GM12891 (cell line): ENCODE measurements at places on chromosomes 16 and 17.

DNA sequence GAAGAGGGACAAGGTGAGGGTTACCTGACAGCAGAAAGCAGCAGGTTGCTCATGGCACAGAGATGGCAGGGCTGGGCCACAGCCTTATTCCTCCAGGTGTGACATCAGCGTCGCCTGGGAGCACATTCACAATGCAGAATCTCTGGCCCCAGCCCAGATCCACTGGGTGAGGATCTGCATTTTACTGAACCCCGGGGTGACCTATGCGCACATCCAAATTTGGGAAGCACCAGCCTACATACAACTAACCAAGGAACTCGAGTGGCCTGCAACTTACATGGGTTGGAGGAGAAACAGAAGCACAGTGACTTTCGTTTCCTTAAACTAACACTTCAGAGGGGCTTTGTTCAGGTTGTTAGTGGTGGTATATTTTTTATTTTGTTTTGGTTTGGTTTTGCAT is 17.6 kb downstream of the CPPED1 start:
- DNase-seq = no peak

DNA sequence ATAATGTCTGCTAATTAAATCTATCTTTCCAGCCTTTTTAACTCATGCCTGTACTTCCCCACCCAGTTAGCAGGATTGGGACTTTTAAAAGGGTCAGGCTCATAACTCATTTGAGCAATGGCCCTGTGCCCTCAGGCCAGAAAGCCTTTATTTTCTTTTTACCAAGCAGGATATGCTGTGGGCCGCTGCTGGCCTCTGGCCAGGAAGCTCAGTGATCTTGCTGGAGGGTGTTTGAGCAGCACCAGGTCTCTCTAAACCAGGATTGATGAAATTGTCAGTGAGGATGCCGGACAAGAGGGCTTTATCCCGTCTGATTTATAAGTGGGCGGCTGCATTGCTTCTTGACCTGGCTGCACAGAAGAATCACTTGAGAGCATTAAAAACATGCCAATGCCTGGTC is 187.8 kb downstream of the RAB11FIP4 start:
- no peak for DNase-seq

DNA sequence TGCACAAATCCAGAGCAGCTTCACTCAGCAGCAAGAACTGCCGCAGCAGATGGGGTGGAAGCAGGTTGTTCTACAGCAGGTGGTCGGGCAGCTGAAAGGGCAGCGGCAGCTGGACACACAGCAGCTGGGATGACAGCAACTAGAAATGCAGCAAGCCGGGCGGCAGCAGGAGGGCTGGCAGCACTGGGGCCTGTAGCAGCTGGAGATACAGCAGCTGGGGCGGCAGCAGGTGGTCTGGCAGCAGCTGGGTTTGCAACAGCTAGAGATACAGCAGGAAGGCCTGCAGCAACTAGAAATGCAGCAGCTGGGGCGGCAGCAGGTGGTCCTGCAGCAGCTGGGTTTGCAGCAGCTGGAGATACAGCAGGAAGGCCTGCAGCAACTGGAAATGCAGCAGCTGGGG is 460 bp downstream of the KRTAP4-3 start:
- no peak for DNase-seq

GRCh38 chr17:4093456-4093855 is 49.4 kb downstream of the ZZEF1 start:
- DNase-seq = no peak

GRCh38 chr16:3789375-3790099 is 72.2 kb upstream of the TRAP1 start:
- DNase-seq = peak; percentile 38
